ENCODE measurements at places on chromosomes 5 and 9.
A peak's percentile ranks its signal among the peaks of the same experiment; 100 is the strongest.

DNA sequence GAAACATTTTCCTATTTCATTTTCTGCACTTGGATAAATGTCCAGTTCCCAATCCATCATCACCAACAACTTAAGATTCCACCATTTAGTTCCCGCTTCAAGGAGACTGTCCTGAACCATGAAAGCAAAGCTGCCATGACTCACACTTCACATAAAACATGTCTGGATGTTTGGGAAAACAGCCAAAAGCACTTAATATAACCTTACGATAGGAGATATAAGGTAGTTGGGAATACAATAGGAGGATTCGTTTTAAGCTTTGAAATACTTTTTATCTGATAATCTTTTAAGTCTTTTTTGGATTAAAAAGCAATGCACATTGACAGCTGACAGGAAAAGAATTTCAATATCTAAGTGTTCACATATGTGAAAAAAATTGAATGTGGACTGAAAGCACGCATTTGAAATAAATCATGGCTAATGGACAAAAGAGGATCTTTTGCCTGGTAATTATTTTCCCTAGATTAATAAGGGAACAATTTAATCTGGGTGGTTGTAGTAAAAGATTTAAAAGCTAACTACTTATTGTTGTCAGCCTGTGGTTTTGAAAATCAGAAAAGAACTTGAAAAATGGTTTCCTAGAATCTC is 17.3 kb upstream of the TGFBI start:
- peak; percentile 83 for DNase-seq

GRCh38 chr5:128081111-128081851 is 2.3 kb upstream of the SLC12A2 start:
- peak; percentile 38 for DNase-seq

DNA sequence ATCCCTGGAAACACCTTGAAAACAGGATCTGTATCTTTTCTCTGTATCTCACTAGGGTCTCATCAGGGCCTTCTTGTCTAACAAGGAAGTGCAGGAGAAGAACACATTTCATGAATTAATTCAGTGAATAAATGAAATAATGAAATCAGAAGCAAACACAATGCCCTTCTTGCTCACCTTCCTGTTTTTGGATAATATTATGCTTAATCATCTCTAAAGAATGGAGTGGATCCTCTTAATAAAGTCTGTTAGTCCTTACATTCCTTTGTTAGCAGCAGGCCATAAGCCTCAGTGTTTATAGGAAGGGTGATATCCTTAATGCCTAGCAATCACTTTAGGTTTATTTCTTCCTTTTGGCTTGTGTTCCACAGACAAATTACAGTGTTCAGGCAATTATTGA is 837.1 kb upstream of the SEMA6A start:
- DNase-seq: peak; percentile 27

GRCh38 chr9:134403292-134403681 is 77.0 kb downstream of the RXRA start:
- DNase-seq: no peak

DNA sequence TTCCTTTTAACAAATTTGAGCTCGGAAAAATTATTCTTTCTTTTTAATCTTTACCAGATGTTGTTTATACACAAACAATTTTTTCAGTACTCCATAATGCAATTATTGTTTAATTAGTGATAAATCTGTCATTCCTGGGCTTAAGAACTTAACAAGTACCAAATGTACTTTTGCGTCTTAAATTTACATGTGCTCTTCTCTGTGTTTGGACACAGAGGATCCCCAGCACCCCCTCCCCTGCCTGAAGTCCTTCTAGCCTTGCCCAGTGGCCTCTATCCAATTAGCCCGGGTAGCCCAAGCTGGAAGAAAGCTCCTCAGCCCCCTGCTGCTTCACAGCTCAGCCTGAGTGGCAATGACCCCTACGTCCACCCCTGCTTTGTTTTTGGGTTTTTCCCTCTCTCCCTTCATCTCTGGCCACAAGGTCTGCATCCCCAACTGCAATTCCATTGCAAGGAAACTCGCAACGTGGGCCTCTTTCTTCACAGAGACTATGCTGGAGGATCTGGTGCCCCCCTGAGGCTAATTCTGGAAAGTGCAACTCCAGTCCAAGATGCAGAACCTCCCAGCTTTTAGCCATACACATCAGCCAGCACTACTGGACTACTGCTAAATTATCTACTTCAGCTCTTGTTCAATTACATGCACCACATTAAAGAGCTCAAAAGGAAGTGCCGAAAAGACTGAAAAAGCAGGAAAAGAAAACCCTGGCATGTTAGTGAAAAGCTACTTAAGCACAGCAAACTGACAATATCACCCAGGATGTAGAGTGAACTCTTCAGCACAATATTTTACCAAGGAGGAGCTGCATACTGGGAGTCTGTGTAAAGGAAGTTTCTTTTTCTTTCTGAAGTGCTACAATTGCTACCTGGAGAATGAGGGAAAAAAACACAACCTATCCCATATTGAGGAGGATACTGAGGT is 186.2 kb downstream of the FANCC start:
- DNase-seq: peak; percentile 73

DNA sequence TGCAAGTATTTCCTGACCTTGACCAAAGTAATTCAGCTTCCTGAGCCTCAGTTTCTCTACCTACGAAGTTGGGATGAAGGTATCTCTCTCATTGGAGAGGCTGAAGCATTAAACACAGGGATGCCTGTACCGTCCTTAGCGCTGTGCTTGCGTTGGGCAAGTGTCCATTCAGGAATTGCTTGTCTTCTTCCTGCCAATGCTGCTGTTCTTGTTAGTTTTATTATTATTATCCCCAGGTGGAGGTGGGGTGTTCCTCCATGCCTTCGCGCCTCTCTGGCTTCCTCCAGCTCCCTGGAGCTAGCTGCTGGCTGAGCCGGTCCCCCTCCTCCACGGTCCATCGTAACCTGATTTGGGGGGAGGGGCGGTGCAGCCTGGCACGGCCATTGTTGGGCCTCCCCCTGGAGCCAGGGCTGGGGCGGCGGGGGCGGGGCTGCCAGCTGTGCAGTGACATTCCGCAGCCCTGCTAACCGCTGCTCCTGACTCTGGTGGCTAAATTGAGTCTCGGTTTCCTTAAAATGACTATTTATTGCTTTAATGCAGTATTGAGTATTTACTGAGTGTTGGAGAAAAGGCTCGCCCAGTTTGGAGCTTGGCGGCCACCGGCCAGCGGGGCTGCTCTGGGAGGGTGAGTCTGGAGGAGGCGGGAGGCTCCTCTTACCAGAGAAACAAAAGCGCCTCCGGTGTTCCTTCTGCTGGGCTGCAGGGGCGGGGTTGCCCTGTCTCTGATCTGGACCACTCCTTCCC is 51.3 kb downstream of the LMX1B start:
- no peak for DNase-seq

GRCh38 chr9:133237035-133237731 is 28.1 kb upstream of the OBP2B start:
- DNase-seq: peak; percentile 69

Measured in fibroblast of pulmonary artery (primary cell).